Chondrocyte (in vitro differentiated cells): ENCODE measurements at places on chromosomes 6 and 20. TPM values are rescaled to one million over a fixed set of nuclear protein-coding genes. Genes with fewer than 3 reads are reported as not detected.

GRCh38 chr20:10707068-10707467 is 33.3 kb upstream of the JAG1 start:
- no peak for DNase-seq
- H3K36me3 ChIP-seq: no peaks in the 10 kb centered on the region
- no peak overlapping the region for H3K27ac ChIP-seq
- peaks cover 41% of the 10 kb centered on the region for H3K4me1 ChIP-seq
- no peak overlapping the region for H3K4me3 ChIP-seq

DNA sequence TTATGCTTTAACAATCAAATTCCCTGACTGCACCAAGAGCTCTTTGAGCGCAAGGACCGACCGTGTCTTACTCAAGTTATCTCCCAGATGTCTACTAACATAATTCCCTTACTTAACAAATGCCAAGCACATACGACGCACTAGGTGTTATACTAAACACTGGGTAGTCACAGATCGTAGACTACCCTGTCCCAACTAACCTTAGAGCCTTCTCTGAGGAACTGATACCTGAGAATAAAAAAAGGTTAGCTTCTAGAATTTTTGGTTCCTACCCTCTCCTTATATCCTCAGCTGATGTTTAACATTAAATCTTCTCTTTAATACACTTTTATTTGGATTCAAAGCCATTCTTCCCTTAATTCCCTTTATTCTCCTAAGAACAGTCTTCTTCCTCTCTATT is 38.5 kb downstream of the EPB41L2 start:
- peaks cover 25% of the 10 kb centered on the region for H3K4me1 ChIP-seq
- no peak overlapping the region for H3K27ac ChIP-seq
- H3K4me3 ChIP-seq: no peak overlapping the region
- DNase-seq: no peak
- H3K36me3 ChIP-seq: no peaks in the 10 kb centered on the region

Gene TULP1
- not detected in 3 replicates for total RNA-seq

DNA sequence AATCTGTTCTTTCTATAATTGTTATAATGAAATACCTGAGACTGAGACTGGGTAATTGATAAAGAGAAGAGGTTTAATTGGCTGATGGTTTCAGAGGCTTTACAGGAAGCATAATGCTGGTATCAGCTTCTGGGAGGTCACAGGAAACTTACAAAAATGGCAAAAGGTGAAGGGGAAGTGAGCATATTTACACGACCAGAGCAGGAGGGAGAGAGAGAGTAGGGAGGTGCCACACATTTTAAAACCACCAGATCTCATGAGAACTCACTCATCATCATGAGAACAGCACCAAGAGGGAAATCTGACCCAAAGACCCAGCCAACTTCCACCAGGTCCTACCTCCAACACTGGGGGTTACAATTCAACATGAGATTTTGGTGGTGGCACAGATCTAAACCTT is 2.6 kb upstream of the SIRPB1 start:
- no peaks in the 10 kb centered on the region for H3K36me3 ChIP-seq
- H3K27ac ChIP-seq: no peak overlapping the region
- DNase-seq: no peak
- no peaks in the 10 kb centered on the region for H3K4me1 ChIP-seq
- no peak overlapping the region for H3K4me3 ChIP-seq

GRCh38 chr6:166707045-166707444 is 80.0 kb upstream of the RPS6KA2 start:
- H3K27ac ChIP-seq: no peak overlapping the region
- no peaks in the 10 kb centered on the region for H3K4me1 ChIP-seq
- DNase-seq: no peak
- peaks cover 4% of the 10 kb centered on the region for H3K36me3 ChIP-seq
- peaks cover 3% of the 10 kb centered on the region for H3K27me3 ChIP-seq

Gene TRIM10
- total RNA-seq: not detected in 3 replicates

Gene BRPF3
- total RNA-seq: 25.6 to 28.5 TPM (median 28.2 TPM) in 3 replicates

DNA sequence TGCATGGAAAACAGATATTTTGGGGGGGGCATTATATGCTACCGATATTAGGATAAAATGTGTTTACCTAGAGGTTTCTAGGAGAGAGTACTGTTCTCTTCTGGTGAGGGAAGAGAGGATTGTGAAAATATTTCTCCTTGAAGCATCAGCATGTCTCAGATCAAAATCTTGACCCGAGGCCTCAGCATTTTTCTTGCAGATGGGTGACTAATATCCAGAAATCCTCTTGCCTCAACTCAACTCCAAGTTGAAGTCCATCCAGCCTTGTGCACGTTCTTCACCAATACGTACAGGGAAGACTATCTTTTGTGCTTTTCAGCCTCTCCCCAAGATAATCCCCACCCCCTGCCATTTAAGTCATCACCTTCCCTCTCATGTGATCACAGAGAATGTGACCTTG is 59.5 kb downstream of the PRND start:
- peaks cover 15% of the 10 kb centered on the region for H3K36me3 ChIP-seq
- no peaks in the 10 kb centered on the region for H3K4me1 ChIP-seq
- H3K27ac ChIP-seq: no peak overlapping the region
- DNase-seq: no peak
- no peak overlapping the region for H3K4me3 ChIP-seq
- H3K27me3 ChIP-seq: peaks cover 2% of the 10 kb centered on the region

GRCh38 chr6:73548458-73549446 is 27.9 kb upstream of the EEF1A1 start:
- H3K4me1 ChIP-seq: peaks cover 7% of the 10 kb centered on the region
- no peaks in the 10 kb centered on the region for H3K36me3 ChIP-seq
- no peak for DNase-seq
- H3K27ac ChIP-seq: no peak overlapping the region
- H3K4me3 ChIP-seq: no peak overlapping the region

Gene HTR1B
- 0.57 to 1.2 TPM (median 0.65 TPM) in 3 replicates for total RNA-seq

Gene SCUBE3
- total RNA-seq: 32.7 to 96.6 TPM (median 93.0 TPM) in 3 replicates

Gene GTF3C6
- total RNA-seq: 67.5 to 89.4 TPM (median 79.5 TPM) in 3 replicates

DNA sequence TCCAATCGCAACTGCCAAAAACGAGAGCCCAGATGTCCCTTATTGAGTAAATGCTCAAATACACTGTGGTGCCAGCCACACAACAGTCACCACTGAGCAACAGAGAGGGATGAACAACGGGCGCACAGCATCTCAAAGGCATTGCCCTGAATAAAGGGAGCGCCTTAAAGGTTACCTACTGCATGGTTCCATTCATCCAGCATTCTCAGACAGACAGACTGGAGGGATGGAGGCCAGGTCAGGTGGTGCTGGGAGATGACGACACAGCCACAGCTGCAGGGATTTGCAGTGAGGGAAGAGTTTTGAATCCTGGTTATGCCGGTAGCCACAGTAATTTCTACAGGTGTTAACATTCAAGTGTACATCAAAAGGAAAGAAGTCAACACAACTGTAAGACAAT is 615.5 kb upstream of the AGPAT4 start:
- no peak overlapping the region for H3K27ac ChIP-seq
- H3K36me3 ChIP-seq: no peaks in the 10 kb centered on the region
- no peaks in the 10 kb centered on the region for H3K27me3 ChIP-seq
- H3K4me3 ChIP-seq: no peak overlapping the region

Gene CDSN
- total RNA-seq: 0.12 TPM in 1 of 3 replicates, not detected in the others

GRCh38 chr6:153145591-153145990 is 14.5 kb upstream of the RGS17 start:
- DNase-seq: no peak
- H3K4me1 ChIP-seq: no peaks in the 10 kb centered on the region
- H3K27me3 ChIP-seq: peaks cover 12% of the 10 kb centered on the region

DNA sequence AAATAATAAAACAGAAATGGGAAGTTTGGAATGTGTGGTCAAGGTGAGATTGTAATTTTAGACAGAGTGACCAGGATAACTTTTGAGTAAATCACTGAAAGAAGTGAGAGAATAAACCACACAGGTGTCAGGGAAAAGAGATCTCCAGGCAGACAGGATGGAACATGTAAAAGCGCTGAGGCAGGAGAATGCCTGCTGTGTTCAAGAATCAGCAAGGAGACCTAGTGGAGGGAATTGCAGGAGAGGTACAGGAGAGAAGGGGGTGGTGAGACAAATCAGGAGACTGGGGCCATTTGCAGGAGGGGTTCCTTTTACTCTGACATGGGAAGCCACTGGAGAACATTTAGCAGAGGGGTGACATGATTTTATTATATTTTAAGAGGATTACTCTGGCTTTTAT is 456.7 kb downstream of the NKAIN2 start:
- H3K27me3 ChIP-seq: peaks cover 3% of the 10 kb centered on the region
- no peak for DNase-seq
- H3K36me3 ChIP-seq: no peaks in the 10 kb centered on the region
